Activated naive CD4-positive, alpha-beta T cell (primary cell): ENCODE measurements at places on chromosomes 7 and 10.

DNA sequence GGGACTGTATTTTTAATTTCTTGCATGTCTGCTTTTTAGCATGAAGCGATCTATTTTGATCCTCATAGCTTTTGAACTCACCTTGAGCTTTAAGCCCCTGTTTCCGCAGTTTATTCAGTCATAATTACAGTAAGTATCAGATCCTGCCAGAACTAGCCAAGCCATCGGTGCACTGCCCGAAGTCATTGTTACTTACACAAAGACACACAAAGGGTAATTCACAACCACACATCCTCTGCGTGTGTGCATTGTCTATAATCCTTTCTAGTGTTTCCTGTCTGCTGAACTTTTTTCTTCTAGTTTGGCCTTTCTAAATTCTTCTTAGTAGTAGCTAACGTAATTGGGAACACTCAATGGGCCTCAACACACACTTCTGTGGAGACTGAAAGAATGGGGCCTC is 133.0 kb downstream of the SFMBT2 start:
- no peak for DNase-seq

GRCh38 chr7:27091941-27092818 is 3.6 kb downstream of the HOXA1 start:
- DNase-seq, result no peak

GRCh38 chr7:1857487-1858421 is 187.7 kb downstream of the ELFN1 start:
- no peak for DNase-seq

GRCh38 chr10:24643679-24644209 is 79.9 kb downstream of the ARHGAP21 start:
- DNase-seq, result no peak

GRCh38 chr7:7486362-7486761 is 49.3 kb downstream of the COL28A1 start:
- no peak for DNase-seq

DNA sequence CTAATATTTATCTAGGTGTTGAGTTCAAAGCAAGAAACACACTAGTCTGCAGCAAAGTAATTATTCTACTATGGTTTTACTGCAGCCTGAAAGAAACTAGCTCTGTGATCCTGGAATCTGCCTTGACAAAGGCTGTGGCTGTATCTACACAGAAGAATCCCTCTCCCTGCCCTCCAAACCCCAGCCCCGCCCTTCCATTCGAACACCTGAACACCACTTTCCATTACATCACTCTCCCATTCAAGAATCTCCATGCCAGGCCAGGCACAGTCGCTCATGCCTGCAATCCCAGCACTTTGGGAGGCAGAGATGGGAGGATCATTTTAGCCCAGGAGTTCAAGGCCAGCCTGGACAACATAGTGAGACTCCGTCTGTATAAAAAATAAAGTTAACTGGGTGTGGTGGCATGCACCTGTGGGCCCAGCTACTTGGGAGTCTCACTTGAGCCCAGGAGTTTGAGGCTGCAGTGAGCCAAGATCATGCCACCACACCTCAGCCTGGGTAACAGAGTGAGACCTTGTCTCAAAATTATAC is 23.3 kb downstream of the LRRC20 start:
- no peak for DNase-seq
